Stimulated activated CD4-positive, alpha-beta T cell treated with anti-CD3 and anti-CD28 coated beads, Interleukin-1b, Interleukin-23, amount 100 ng/mL, for 24 hours (primary cell): ENCODE measurements at places on chromosomes 12 and 14.

GRCh38 chr12:7160183-7160582 lies 29.3 kb upstream of the PEX5 start:
- no peak for DNase-seq

GRCh38 chr14:61544448-61545330 lies 150.6 kb upstream of the HIF1A start:
- no peak for DNase-seq

DNA sequence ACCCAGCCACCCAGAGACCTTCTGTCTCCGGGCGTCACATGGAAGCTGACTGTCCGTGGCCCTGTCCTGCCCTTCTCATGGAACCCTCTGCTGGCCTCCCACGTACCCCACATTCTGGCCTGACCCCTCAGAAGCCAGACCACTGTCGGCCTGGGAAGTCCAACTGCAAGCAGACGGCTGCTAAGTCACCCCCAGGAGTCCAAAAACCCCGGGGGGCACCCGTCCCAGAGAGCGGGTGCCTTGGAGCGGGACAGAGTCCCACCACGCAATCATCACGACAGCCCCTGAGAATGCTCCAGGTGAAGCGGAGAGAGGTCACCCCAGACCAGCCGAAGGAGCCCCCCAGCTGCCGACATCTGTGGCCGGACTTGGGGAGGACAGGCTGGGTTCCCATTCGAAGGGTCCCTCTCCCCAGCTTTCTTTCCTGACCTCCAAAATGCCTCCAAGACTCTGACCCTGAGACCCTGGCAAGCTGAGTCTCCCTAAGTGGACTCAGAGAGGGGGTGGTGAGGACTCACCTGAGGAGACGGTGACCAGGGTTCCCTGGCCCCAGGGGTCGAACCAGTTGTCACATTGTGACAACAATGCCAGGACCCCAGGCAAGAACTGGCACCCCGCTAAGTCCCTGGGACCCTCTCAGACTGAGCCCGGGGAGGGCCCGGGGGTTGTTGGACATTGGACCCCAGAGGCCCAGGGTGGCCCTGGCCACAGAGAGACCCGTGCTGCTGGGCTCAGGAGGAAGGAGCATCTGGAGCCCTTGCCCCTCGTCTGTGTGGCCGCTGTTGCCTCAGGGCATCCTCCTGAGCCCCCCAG lies 337.1 kb downstream of the TMEM121 start:
- no peak for DNase-seq

- DNase-seq: no peak
Measured at GRCh38 chr12:39431797-39432196, 11.1 kb downstream of the KIF21A start.

GRCh38 chr12:123131879-123132402 lies 18.9 kb downstream of the PITPNM2 start:
- DNase-seq: no peak

DNA sequence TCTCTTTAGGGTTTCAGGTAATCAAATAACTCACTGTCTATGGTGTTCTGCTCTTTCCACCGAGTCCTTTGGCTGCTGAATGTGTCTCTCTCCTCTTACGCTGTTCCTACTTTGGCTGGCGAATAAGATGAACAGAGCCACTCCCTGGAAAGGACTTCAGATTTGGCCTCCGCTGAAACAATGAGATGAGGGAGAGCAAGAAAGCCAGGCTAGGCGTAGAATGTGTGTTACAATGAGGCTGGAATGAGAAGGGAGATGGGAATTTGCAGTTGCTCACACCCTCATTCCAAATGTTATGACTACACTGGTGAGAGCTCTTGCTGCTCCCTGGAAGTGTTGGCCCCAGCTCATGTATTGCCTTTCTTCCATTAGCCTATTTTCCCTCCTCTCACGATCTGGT lies at the start of gene MFAP5:
TSS of gene MFAP5 (minus strand) at position 234 of the 400 bp plus-strand sequence. CDS start 722 bp downstream, outside the sequence.
- DNase-seq: no peak

- no peak for DNase-seq
Measured at GRCh38 chr12:101803978-101804377, 26.8 kb downstream of the GNPTAB start.

DNA sequence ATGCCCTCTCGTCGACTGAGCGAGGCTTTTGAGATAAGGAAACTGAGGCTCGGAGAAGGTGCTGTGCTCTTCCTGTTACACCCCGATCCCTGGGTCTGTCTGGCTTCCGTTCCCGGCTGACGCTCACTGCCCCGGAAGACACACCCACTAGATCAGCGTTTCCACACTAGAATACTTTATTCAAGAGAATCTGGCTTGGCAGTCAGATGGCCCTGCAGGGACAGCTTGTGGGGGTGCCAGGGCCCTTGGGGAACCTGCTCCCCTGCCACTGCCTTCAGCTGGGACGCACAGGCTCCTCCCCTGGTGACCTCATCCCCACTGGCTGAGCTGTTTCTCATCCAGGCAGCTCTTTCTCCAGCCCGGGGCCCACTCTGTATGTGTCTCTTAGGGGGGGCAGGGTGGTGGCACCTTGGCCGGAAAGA lies 13.7 kb downstream of the PGF start:
- DNase-seq: peak; percentile 14

DNA sequence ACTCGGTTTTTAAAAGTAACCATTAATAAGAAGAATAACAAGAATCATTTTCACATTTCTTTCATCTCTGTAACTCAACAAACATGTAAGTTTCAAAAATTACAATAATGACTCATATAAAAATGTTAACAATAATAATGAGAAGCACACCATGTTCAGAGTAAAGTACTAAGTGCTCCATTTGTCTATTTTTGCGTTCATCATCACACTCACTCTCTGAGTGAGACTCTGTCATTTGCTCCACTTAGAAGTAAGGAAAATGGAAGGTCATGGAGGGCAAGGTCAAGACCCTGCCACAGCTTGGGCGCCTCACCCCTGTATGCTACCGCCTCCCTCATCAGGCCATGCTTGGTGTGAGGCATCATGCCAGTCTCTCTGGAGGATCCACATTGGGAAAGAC lies 129.9 kb downstream of the TMEM30B start:
- DNase-seq: no peak

DNA sequence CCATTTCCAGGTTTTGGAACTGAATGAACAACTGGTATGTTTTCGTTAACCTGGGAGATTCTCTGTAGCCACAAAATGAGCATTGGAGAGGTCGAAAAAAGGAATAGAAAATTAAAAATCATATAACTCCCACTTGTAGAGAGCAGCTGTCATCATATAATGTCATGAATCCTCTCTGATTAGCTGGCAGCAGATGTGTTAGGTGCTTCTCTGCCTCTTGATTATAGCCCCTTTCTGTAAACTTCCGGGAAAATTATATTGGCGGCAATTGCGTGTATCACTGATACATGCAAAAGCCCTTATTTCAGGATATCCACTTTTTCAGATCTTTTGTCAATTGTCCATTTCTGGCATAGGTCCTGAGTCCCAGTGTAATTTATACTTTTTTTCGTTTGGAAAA lies 31.7 kb downstream of the FGD4 start:
- no peak for DNase-seq

- DNase-seq: no peak
Measured at GRCh38 chr12:6375269-6376078, at the start of gene SCNN1A. TSS of gene SCNN1A (minus strand) at chr12:6375563. CDS start at chr12:6374783, 780 bp downstream.

GRCh38 chr12:117024961-117025480 lies 74.2 kb downstream of the TESC start:
- no peak for DNase-seq

DNA sequence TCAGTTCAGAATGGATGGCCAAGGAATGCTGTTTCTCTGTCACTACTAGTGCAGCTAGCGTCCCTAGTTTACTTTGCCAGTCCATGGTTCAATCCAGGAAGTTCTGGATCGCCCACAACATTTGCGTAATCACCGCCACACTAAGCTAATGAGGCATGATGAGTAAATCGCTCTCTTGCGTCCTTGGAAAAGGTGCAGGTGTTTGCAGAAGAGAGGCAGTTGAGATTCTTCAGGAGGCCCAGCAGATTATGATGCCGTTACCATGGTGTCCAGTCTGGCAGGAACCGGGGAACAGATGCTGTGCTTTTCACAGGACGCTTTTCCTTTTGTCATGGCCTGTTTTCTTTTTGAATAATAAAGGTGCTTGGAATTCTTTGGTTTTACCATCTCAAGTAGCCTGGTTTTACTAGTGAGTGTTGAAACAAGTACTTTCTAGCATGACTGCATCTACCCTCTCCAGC lies 9.0 kb downstream of the TPH2 start:
- no peak for DNase-seq

GRCh38 chr12:131383291-131383690 lies 327.6 kb upstream of the SFSWAP start:
- DNase-seq: no peak

GRCh38 chr12:130127532-130127911 lies 34.7 kb upstream of the FZD10 start:
- DNase-seq: no peak

DNA sequence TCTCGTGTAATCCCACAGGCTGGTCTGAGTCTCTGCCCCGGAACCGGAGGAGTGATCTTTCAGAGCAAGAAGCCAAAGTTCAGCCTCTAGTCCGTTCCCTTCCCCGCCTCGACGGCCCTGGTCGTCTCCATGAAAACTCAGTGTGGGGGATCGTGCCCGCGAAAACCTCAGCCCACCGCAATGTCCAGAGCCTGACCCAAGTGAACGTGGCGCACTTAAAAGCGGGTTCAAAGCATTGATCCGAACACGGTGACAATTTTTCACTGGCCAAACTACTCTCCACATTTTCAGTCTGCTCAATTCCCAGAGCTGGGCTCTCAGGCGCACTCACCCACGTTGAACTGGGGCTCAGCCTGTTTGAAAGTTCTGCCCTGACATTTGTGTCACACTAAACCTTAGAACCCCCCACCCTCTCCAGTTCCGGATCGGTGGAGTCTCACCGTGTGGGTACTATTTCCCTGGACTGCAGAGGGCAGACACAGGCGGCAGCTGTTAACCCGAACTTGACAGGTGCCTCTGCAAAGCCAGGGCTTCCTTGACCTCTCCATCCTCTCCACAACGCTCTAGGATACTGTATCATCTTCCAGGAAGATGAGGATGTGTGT lies 886 bp upstream of the PRICKLE1 start:
- DNase-seq: no peak

- no peak for DNase-seq
Measured at GRCh38 chr12:128671528-128672042, 152.2 kb downstream of the SLC15A4 start.

GRCh38 chr14:33916663-33917565 lies 34.0 kb downstream of the EGLN3 start:
- no peak for DNase-seq

- DNase-seq: no peak
Measured at GRCh38 chr12:120091371-120092090, 25.0 kb downstream of the RAB35 start.

GRCh38 chr12:107109726-107110719 lies 16.7 kb upstream of the CRY1 start:
- no peak for DNase-seq

GRCh38 chr14:21252149-21252548 lies 17.1 kb downstream of the HNRNPC start:
- DNase-seq: no peak

DNA sequence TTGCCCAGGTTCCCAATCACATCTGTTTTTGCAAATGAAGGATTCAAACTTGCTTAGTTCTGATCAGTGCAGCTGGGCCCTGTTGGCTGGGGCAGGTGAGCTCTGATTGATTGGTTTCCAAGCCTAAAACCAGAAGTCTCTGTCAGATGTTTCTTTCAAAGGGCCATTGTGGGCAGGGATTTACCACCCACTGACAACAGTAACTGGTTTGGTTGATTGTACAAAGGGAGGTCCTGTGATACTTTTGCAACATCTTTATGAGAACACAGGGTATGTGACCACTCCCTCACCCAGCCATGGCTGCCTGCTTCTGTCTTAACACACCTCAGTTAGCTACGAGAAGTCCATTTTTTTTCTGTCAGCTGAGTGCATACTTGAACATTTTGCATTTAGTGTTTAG lies 184.1 kb downstream of the FLRT2 start:
- no peak for DNase-seq

GRCh38 chr14:51327376-51327775 lies 87.3 kb downstream of the TMX1 start:
- DNase-seq: no peak

DNA sequence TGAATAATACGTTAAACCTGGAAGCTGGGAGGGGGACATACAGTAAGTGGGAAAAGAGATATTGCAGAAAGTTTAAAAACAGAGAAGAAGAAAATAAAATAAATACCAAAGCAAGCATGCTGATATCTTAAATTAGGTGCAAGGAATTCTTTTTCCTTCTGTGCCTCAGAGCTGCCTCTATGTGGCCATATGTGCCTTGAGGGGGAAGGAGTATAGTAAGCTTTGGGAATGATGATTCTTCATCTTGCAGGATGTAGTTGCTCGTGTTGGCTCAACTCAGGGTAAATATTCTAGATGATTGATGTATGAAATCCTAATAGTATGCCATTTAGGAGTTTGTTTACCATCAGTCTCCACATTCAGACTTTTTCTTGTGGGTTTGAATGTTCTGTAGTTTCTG lies 251.4 kb downstream of the RGS6 start:
- no peak for DNase-seq

DNA sequence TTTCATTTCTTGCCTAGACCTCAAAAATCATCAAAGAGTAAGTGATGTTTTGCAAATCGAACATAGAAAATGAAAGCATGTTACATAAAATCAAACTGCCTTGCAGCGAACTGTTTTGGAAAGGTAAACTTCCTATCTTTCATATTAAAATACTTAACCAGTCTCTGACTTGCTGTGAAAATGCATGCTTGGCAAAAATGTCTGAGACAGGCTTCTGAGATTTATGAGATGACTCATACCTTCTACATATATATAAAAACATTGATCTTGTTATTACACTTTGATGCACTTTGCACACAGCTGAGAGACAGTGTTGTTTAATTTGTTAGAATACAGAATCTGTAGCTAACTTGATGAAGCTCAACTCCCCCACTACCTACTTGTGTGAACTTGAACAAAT lies 179.1 kb downstream of the KITLG start:
- no peak for DNase-seq

GRCh38 chr12:49358483-49359141 lies 8.7 kb upstream of the SPATS2 start:
- DNase-seq: no peak

DNA sequence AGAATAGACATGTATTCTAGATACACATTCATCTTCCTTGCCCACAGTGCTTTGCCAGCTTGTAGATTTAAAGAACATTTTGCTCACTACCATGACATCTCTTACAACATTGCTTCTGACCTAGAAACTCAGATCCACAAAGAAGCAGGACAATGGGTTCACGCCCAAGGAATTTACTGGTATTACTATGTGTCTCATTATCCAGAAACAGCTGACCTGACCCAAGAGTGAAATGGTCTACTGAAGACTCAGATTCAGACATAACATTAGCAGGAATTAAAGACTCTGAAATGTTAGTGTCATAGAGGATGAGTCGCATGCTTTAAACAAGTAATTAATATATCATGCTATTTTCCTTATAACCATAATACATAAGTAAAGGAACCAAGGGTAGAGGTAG lies 731.4 kb downstream of the GALC start:
- DNase-seq: no peak

GRCh38 chr12:131002216-131002631 lies 48.5 kb downstream of the ADGRD1 start:
- no peak for DNase-seq

DNA sequence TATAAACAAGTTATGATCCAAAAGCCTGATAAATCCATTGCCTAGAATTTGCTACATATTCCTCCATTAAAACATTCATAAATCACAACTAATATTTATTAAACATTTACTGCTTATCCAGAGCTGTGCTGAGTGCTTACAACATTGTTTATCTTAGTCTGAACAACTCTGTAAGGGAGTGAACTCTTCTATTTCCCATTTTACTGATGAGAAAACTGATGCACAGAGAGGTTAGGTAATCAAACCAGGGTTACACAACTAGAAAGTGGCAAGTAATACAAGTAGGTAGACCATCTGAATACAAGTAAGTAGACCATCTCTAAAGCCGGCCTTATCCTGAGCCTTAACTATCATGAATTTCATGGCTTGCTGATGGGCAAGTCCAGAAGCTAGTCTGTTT lies 39.5 kb downstream of the WASHC3 start:
- DNase-seq: no peak
